ENCODE measurements at places on chromosomes 6 and 20.

GRCh38 chr6:130534627-130535026, 168.8 kb downstream of the TMEM200A start:
- DNase-seq, result no peak

GRCh38 chr6:134822920-134823709, 126.8 kb downstream of the ALDH8A1 start:
- no peak for DNase-seq

DNA sequence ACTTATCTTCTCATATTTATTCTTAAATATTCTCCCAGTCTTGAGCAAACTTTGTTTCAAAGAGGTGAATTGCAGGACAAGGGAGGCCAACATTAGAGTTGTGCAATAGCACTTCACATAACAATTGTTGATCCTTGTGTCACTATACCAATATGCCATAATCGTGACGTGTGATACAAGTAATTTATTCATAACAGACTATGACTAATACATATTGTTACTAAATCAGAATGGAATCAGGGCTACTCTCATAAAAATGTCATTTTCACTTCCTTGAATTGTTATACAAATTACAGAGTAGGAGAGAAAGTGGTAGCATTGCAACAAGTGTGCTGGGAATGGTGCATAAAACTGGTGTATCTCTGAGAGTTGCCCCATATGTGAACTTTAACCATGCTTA, 37.2 kb upstream of the PLCB1 start:
- no peak for DNase-seq

DNA sequence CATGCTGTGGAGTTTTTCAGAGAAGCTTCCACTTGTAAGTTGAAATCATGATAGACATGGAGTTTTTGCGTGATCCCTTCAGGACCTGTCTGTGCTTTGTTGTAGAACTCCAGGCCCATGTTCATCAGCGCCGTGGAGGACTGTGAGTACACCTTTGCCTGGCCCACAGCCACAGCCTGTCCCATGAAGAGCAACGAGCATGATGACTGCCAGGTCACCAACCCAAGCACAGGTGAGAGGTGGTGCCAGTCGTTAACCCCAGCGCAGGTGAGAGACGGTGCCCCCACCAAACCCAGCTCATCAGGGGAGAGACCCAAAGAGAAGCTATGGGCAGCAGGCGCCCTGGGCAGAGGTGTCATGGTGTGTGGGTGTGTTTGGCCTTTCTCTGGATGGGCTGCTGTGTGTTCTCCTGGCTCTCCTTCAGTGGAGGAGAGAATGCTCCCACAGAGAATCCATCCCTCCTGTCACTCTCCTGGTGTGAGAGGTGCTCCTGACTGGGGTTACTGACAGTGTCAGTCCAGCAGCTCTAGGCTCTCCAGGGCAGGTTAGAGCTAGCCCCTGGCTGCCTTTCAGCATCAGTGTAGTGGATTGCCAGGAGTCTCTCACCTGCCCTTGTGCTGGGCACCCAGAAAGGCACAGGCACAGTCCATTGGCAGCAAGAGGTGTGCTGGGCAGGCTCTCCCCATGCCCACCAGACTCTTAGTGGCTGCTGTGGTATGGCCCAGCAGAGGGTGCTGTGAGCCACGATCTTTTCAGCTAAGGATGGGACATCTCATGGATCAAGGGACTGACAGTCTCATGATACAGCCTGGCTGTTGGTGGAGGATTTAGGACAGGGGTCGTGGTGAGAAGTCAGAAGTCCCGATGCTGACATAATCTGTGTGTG, 49.6 kb upstream of the SLC22A1 start:
- DNase-seq, result no peak
